ENCODE measurements at places on chromosomes 1 and 21. TPM values are rescaled to one million over a fixed set of nuclear protein-coding genes. Genes with fewer than 3 reads are reported as not detected.

Gene RUNX3
- total RNA-seq: 13.1 TPM

Gene RIPPLY3
- not detected for total RNA-seq

Gene DARS2
- total RNA-seq: 14.6 TPM

Gene ENAH
- 67.4 TPM for total RNA-seq

Gene CELA3B
- total RNA-seq: not detected

Gene NSUN4
- 27.7 TPM for total RNA-seq

Gene DDOST
- total RNA-seq: 161 TPM

Gene FCRL6
- 3.2 TPM for total RNA-seq

Gene IVL
- not detected for total RNA-seq

DNA sequence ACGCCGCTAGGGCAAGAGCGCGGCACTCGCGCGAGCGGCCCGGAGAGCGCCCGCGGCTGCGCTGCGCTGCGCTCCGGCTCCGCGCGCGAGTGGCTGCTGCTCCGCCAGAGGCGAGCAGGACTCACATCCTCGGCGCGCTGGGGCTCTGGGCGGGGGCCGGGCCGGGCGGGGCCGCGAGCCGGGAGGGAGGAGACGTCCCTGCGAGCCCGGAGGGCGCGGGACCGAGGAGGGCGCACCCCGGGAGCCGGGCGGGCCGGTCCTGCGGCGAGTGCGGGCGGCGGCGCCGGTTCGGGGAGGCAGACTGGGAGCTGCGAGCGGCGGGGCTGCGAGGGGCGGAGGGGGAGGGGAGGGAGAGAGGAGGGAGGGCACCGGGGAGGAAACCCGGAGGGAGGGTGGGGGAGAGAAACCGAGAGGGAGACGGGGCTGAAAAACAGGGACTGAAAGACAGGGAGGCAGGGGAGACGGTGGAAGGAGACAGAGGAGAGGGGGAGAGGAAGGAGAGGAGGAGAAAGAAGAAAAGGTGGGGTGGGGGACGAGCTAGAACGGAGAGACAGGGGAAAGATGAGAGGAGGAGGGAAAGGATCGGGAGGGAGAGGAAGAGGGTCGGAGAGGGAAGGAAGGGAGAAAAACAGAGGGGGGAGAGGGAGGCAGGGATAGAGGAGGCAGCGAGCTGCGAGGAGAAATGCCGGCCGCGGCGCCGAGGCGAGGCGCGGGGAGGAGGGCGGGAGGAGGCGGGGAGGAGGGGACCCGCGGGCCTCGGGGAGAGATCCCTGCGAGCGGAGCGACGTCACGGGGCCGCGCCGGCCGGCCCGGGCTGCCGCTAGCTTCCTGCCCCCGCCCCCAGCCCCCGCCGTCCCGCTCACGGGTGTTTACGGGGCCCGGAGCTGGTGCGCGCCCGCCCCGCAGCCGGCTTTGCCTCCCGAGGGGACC is at the start of gene CAMK2N1:
Gene CAMK2N1 (minus strand): TSS at position 684 of the 930 bp plus-strand sequence. CDS start 831 bp downstream, outside the sequence.
- DNase-seq: peak; percentile 78

- no peak for DNase-seq
Measured at GRCh38 chr21:15414057-15414456, 315.7 kb upstream of the USP25 start.

- DNase-seq: no peak
Measured at GRCh38 chr1:152348447-152348846, 11.4 kb downstream of the FLG2 start.

- DNase-seq: no peak
Measured at GRCh38 chr1:160618327-160618726, 28.5 kb downstream of the SLAMF1 start.

GRCh38 chr1:165828103-165828668 is 772 bp downstream of the UCK2 start:
- peak; percentile 68 for DNase-seq

DNA sequence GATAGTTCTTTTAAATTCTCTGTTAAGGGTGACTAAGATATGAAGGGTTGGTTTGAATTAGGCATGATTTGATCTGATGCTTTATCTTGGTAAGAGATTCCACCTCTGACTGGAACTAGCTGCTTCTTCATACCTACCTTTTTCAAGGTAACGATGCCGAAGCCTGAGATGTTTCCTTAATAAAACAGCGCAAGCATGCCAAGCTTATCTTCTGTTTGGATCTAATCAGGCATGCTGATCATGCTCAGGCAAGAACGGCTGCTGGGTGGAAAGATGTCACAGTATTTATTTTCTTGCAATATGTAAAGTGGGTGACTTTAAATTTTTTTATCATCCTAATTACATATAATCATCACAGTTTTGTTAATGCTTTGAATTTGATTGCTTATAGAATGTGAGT is 148.7 kb downstream of the ADGRL2 start:
- no peak for DNase-seq

- DNase-seq: no peak
Measured at GRCh38 chr1:43518935-43519686, 11.6 kb upstream of the PTPRF start.

- no peak for DNase-seq
Measured at GRCh38 chr21:45571641-45572040, 29.4 kb upstream of the SLC19A1 start.

DNA sequence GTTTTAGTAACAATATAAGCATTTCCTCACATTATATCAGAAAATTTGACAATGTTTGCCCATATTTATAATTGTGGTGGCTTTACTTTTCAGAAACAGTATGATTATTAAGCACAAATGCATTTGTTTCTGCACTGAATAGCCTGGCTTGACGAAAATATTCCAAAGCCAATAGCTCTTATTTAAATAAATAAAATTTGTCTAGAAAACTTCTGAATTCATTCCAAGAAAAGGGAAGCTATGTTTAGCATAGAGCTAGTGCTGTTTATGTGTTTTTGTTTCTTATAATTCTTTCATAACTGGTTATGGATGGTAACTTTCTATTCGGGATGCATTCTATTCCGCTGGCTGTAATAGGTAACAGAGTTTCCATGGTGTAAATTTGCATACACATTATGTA is 268.6 kb downstream of the PTBP2 start:
- no peak for DNase-seq

DNA sequence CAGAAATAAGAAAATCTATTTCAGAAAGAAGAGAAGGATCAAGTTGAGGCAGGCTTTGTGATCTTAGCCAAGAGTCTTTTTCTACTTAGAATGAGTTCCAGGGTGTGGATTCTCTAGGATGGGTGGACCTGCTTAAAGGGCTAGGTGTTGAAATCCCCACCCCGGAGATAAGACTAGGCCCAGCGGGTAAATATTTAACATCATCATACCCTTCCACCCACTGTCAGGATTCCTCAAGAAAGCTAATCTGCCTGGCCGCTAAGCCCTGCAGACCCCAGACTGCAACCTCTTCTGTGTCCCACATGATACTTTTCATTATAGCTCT is 5.8 kb downstream of the IGSF9 start:
- DNase-seq: no peak

DNA sequence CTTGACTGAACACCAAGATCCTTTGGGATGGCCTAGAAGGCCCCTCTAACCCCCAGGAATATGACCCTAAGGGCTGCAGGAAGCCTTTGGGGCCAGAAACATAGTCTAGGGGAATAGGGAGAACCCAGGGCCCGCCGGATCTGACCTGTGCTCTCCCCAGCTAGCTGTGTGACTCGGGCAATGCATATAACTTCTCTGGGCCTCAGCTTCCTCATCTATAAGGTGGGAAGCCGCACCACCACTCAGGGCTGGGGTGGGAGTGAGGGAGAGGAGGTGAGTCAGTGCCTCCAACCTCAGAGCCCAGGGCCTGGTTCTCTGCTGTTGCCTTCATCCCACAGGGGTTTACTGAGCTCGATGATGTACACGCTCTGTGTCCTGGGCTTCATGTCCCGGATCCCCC is 434.4 kb downstream of the PTPRU start:
- peak; percentile 31 for DNase-seq

DNA sequence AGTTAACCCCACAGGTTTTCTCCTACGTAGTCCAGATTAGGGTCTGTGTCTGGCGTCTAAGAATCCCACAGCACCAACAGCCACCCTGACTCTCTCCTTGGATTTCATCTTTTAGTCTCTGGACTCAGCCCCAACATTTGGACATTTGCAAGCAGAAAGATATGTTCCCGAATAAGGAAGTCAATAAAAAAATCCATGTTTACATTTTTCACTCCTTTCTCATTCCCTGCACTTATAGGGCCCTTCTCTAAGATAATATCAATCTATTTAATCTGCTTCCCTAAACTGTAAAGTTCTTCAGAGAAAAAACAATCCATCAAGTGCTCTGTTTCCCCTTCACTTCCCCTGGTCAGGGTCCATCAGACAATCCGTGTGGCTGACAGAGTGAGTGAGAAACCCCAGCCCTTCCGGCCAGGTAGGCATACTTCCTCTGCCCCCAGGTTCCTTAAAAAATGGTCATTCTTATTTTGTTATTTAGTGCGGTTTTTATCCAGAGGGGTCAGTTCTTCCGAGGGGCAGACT is 105.9 kb upstream of the CDC42BPA start:
- DNase-seq: no peak

DNA sequence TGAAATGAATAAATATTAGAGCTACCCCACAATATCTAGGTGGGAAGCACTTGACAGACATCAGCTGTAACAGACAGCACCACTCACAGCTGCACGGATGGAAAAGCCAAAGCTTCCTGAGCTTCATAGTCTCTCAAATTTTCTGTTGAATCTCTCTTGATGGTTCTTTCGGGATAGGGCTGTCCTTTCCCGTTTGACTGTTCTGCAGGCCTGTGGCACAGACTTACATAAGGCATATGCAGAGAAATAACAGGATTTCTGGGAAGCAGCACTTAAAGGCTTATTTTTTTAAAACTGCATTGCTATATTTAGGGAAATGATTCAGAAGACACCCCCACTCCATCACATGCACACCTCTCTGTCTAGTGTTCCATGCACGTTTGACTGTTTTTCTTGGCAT is 77.5 kb downstream of the ZNF648 start:
- no peak for DNase-seq

- no peak for DNase-seq
Measured at GRCh38 chr21:42306366-42307035, 8.7 kb downstream of the TFF3 start.

- DNase-seq: no peak
Measured at GRCh38 chr1:61607448-61607847, 117.5 kb downstream of the TM2D1 start.

- DNase-seq: no peak
Measured at GRCh38 chr1:110914676-110915075, 41.7 kb downstream of the CD53 start.

- no peak for DNase-seq
Measured at GRCh38 chr1:225137976-225138375, 208.5 kb downstream of the DNAH14 start.
